ENCODE measurements at places on chromosomes 3 and 15.
A peak's percentile ranks its signal among the peaks of the same experiment; 100 is the strongest.

DNA sequence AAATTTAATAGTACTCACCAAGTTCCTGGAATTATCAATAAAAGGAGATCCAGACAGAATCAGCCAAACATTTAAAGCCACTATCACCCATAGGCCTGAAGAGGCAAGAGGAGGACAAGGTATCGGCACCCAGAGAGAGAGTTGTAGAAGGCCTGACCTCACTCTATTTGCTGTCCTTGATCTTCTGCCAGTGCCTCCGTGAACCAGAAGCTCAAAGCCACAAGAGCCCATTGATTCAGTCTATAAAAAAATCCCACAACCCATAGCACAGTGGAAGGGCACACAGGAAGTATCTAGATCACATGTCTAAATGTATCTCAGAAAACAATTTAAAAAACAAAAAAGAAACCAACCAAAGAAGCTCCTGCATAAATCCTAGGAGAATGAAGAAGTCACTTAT is 68.6 kb upstream of the FAM174B start:
- DNase-seq, result no peak

DNA sequence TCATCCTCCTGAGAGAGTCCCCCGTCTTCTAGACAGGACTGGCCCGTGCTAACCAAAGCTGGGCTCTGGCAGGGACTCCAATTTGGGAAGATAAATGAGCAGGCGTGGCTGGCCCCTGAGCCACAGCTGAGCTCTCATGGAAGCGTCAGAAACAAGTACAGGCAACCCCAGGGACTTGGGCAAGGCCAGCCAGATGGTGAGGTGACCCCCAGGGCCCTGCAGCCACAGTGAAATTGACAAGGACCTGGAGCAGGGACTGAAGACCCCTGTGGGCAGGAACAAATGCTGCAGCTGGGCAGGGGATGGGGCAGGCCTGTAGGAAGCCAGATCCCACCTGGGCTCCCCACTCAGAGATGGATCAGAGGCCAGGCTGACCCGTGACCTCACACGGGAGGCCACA is 32.8 kb upstream of the CGNL1 start:
- DNase-seq, result no peak

- no peak for DNase-seq
Measured at GRCh38 chr3:107416886-107417285, 39.6 kb downstream of the CCDC54 start.

- DNase-seq, result no peak
Measured at GRCh38 chr3:110650741-110651140, 420.9 kb upstream of the NECTIN3 start.

- DNase-seq, result no peak
Measured at GRCh38 chr15:56019060-56019793, 25.8 kb upstream of the NEDD4 start.

- no peak for DNase-seq
Measured at GRCh38 chr3:134014270-134014669, 15.5 kb downstream of the SLCO2A1 start.

DNA sequence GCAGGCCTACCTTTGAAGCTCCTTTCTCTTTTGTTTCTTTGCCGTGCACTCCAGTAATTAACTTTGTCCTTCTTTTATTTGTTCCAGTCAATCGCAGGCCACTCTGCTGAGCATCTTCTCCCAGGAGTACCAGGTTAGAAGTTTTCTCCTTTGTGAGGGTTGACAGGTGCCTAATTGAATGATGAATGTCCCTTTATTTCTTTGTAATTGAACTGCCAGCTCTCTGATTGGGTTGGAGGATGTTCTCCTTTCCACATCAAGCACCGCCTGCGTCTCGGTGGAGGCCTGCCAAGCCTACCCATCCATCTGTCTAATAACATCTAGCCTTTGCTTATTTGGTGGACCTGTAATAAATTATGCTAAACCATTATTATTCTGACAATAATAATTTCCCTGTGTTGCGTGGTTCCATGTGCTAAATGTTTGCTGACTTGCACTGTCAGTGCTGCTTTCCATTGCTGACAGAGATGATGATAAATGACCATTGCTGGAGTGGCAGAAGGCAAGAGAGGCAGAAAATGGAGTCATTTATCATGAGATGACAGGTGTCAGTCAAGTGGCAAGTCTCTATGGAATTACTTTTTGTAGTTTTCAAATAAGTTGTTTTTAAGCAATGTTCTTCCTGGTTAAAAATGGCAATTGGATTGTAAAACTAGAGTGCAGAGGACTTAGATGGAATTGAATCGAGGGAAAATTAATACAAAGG is 64.9 kb downstream of the CDIN1 start:
- no peak for DNase-seq

- no peak for DNase-seq
Measured at GRCh38 chr3:118900737-118901525, 133.7 kb downstream of the IGSF11 start.

DNA sequence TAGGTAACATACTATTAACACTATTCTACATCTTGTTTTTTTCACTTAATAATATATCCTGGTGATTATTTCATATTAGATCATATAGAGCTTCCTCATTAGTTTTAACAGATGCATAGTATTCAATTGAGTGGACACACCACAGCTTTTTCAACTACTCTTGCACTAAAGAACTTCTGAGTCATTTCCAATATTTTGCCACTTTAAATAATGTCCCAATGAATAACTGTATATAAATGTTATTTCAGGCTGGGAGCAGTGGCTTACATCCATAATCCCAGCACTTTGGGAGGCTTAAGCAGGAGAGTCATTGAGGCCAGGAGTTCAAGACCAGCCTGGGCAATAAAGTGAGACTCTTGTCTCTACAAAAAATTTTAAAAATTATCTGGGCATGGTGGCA is 26.9 kb downstream of the MAP1A start:
- no peak for DNase-seq

DNA sequence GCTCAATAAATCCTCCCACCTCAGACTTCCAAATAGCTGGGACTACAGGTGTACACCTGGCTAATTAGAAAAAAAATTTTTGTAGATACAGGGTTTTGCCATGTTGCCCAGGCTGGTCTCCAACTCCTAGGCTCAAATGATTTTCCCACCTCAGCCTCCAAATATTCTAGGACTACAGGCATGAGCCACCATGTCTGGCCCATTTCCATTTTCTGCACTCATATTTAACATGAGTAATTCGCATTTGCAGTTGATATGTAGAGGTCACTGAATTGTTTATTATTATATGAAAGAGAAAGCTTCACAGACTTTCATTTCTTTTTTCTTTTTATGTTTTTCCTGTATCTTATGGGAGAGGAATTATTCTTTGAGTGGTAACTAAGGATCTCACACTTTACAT is 492.7 kb downstream of the CNTN3 start:
- DNase-seq, result no peak

DNA sequence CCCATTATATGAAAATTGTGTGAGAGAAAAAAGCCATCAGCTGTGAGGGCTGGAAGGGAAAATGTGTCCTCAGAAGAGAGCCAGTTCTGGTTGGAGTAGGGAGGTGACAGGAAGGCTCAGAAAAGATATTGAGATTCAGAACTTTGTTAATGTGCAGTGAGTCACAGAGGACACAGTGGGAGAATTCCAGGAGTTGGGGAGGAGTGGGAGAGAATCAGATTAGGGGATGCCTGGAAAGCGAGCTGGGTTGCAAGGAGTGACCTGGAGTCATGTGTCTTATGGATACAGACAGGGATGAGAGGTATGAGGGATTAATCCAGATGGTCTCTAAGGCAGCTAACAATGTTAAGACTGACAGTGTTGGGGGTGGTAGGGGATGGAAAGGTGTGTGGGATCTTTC is 67.5 kb downstream of the CHST2 start:
- no peak for DNase-seq

DNA sequence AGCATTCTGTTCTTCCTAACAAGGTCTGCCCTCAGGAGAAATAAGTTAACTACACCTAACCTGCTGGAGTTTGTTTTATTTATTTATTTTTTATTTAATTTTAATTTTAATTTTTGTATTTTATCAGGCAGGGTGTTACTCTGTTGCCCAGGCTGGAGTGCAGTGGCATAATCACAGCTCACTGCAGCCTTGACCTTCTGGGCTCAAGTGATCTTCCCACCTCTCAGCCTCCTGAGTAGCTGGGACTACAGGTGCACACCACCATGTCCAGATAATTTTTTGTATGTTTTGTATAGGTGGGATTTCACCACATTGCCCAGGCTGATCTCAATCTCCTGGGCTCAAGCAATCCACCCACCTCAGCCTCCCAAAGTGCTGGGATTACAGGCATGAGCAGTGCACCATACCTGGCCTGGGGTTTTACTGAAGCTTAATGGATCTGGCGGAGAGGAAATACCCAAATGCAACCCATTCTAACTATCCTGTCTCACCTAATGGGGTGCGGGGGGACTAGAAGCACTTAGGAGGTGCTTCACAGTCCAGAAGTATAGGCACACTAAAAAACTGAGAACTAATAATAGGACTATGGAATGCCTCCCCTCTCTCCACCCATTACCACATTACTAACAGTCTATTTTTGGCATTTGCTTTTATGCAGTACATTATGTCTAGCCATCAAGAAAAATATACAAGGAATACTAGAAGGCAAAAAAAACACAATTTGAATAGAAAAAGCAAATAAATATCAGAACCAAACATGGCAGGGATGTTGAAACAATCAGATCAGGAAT is 61.4 kb downstream of the TTBK2 start:
- no peak for DNase-seq

DNA sequence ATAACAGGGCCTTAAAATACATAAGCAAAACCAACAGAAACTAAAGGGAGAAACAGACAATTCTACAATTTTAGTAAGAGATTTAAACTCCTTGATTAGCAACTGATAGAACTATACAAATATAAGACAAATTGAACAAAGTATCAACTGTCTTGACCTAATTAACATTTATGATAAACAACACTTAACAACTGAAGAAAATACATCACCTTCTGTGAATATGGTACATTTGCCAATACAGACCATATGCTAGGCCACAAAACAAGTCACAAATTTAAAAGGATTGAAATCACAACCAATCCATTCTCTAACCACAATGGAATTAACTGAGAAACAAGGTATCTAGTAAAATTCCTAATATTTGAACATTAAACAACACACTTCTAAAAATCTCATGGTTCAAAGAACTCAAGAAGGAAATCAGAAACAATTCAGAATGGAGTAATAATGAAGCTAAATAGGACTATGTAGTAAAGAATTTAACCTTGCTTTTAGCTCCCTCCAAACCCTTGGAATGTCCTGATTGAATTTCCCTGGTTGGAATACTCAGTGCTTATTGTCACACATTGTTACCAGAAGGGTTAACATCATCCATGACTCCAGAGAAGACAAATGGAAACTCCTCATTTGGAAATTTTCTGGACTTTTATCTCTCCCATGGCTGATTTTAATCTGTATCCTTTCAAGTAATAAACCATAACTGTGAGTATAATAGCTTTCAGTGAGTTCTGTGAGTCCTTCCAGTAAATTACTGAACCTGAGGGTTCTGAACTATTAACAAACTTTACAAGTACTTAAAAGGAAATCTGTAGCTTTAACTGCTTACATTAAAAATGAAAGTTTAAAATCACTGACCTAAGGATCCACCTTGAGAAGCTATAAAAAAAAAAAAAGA is 88.8 kb downstream of the DLG1 start:
- DNase-seq, result no peak

- DNase-seq, result no peak
Measured at GRCh38 chr3:13536432-13536831, 12.5 kb upstream of the FBLN2 start.

- DNase-seq, result no peak
Measured at GRCh38 chr3:165191491-165191890, 4.7 kb downstream of the SLITRK3 start.

DNA sequence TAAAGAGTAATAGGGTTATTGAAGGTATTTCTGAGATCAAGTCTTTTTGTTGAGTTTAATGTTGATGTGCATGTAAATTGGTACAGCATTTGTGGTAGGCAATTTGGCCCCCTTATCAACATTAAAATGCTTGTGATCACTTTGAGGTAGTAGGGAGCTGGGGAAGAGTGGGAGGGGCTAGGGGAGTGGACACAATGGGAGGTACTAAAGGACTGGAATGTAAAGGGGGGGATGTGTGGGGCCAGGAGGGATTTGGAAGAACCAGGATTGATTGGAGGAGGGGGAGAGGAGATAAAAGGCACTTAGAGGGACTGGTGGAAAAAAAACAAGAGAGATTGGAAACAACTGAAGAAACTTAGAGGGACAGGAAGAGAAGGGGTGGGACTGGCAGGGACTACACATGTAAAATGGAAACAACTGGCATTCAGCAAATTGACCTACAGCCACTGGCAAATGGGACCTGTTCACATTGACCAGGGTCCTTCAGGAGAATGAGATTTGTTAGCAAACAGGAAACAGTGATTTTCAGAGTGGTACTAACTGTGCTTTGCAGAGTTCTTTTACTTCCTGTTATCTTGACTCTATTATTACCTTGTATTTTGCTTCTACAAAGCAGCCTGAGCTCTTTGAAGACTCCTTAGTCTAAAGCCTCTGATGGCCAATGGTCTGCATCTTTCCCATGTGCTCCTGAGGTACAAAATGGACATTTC is 47.8 kb upstream of the ZBTB38 start:
- no peak for DNase-seq

GRCh38 chr15:42457445-42458442 is 33.2 kb downstream of the ZNF106 start:
- DNase-seq, result peak; percentile 11

DNA sequence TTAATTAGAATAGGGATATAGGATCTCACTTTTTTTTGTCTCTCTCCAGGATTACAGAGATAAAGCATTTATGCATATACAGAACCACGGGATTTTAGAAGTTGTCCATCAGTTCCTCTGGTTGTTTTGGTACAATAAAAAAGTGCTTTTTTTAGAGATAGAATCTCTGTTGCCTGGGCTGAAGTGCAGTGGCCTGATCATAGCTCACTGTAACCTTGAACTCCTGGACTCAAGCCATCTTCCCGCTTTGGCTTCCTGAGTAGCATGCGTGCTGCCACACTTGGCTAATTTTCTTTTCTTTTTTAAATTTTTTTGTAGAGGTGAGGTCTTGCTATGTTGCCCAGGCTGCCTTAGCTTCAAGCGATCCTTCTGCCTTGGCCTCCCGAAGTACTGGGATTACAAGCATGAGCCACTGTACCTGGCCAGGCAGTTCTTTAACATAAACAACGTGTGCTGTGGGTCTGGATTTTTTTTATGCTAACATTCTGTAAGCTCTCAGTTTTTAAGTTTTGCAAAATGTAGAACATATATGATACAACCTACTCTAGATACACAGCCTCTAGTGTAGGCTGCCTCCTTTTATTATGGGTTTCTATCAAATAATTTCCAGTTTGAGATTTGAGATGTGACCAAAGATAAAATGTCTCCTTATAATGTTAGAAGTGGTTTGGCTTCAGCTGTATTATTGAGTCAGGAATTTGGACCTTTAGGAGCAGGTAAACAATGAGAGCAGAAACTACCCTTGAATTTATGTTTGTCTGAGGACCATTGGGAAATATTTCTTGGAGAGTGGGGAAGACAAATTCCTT is 57.4 kb upstream of the ULK4 start:
- DNase-seq, result no peak

Measured in HTR-8/SVneo (cell line).